Fibroblast of skin of left biceps (primary cell): ENCODE measurements at places on chromosomes 4 and X.

DNA sequence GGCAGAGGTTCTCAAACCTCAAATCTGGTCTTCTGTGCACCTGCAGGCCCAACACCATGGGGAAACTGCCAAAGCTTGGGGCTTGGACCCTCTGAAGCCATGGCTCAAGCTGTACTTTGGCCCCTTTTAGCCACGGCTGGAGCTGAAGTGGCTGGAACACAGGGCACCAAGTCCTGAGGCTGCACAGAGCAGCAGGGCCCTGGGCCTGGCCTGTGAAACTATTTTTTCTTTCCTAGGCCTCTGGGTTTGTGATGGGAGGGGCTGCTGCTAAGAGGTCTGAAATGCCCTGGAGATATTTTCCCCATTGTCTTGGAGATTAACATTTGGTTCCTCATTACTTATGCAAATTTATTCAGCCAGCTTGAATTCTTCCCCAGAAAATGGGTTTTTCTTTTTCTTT, 18.3 kb upstream of the PI4K2B start:
- no peak for DNase-seq

- DNase-seq, result no peak
Observed at GRCh38 chr4:120291541-120291940, 224.9 kb upstream of the MAD2L1 start.

DNA sequence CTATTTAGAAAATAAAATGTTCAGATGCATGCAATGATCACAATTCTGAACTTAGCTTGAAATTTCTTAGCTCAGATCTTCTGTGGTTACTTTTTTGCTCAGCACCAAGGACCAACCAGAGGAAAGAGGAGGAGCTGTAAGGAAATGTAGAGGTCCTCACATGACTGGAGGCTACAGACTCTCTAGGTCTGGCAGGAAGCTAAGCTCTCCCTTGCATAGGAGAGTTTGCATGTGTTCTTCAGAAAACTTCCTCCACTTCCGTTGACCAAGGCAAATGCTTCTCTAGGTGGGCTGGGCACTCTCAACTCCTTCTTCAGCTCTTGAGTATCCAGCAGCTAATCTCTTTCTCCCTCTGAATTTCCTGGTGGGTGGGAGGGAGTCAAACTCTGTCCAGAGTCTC, 119.6 kb downstream of the BTC start:
- no peak for DNase-seq

DNA sequence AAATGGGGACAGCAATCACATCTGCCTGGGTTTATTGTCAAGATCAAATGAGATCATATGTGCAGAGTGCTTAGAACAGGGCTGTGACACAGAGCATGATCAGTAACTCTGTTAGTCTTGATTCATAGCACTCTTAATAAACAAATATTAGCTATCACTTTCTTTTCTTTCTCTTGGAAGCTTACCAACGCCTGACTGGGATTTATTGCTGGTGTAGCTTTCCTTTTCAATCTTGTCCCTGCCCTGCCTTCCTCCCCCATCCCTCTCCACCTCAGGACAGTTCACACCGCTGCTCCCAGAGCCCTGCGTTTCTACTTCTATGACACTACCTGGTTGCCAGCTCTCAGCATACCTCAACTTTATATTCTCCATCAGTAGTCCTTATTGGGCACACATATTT, 120.7 kb downstream of the LDB2 start:
- DNase-seq, result no peak

DNA sequence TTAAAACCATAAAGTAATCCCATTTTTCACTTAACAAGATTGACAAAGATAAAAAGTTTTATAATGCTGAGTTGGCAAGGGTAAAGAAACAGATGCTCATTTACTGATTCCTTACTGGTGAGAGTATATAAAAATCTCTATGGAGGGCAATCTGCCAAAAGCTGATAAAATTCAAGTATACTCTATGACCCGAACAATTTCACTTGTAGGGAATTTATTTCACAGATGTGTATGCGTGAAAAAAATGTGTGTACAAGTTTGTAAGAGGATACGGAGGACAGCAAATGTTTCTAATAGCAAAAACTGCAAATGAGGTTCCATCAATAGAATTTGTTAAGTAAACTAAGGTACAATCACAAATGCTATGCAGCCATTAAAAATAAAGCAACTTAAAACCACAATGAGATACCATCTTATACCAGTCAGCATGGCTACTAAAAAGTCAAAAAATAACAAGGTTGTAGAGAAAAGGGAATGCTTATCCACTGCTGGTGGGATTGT, 23.4 kb downstream of the DHX15 start:
- DNase-seq, result peak; percentile 61

- no peak for DNase-seq
Observed at GRCh38 chrX:14303891-14304290, 225.4 kb upstream of the GLRA2 start.

- no peak for DNase-seq
Observed at GRCh38 chr4:62075089-62075488, 875.0 kb downstream of the ADGRL3 start.

DNA sequence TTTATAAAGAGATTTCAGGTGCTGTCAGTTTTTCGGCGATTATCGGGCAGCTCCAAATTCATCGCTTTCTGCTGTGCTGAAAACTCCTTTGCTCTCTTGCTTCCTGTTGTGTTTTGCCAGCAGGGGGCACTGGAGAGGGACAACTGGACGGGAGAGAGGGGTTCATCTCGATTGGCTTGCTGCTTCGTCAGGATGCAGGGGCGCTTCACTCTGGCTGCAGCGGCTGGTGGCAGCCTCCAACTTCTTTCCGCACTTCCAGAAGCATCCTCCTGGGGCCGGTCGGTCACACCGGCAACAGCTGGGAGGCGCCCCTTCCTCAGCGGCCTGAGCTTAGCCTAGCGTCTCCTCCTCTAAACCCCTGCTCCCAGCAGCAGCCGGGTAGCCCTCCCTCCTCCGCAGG, 29.5 kb downstream of the MSL3 start:
- peak; percentile 18 for DNase-seq

DNA sequence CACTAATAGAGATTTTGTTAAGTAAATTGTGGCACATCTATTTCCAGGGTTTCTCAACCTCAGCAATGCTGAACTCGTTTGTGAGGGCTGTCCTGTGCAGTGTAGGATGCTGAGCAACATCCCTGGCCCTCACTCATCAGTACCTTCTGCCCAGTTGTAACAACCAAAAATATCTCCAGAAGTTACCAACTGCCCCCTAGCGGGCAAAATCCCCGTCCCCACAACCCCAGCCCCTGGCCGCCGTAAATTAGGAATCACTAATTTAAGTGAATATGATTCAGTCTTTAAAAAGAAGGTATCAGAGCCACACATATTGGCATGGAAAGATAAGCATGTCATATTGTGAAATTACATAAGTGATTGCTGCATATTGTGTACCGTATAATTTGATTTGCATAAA, 123.4 kb downstream of the ASB9 start:
- no peak for DNase-seq

DNA sequence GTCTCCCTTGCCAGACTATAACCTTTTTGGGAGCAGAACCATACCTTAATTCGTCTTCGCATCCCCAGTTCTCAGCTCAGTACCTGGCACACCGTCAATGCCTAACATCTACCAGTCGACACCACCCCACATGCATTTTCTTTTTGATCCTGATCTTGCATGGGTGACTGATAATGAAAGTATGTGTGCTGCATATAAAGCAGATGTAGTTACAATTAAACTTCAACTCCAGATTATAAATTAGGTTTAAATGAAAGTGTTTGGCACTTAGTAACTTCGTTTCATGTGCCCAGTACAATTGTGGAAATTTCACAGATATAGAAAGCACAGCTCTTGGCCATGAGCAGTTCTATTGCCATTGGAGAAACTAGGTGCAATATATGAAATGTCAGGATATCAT, 8.8 kb upstream of the NKX6-1 start:
- no peak for DNase-seq

GRCh38 chr4:156970501-156971164, 966 bp downstream of the PDGFC start:
- no peak for DNase-seq

DNA sequence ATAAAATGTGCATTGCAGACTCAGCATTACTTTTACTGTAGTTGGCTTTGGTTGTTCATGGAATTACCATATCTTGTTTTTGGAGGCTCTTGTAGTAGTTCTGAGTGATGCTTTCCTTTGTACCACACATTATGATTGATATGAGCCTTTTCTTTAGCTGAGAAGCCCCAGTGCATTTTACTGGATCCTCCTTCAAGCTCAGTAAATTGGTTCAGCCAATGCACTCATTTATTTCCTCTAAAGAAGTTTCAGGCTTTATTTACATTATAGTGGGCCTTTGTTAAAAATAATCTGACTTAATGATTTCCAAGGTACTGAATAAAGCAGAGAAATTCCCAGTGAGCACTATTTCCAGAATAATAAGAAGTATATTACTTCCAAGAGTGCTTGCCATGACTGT, 21.8 kb downstream of the UPRT start:
- no peak for DNase-seq

DNA sequence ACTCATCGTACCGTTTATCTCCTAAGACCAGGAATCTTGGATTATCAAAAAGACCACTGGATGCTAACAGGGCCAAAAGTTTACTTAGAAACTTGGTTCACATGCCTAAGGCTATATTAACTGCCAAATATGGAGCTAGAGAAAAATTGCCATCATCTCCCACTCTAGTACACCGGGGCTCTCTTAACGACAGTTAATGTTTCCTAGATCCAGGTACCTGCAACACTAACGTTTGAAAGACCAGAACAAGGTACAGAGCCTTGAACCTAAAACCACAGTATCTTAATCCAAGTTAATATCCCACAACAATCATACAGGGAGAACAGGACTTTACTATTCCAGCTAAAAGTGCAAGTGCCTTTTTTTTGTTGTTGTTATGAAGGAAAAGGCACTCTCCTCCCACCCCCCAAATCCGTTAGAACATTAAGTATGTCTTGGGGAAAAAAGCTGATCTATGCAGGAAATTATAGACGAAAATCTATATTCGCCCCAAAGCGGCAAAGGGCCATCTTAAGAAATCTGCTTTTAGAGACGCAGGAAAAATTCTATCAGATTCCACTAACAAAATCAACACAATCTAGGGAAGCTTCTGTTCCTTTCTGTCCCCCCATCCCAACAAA, 1.3 kb downstream of the G3BP2 start:
- no peak for DNase-seq

DNA sequence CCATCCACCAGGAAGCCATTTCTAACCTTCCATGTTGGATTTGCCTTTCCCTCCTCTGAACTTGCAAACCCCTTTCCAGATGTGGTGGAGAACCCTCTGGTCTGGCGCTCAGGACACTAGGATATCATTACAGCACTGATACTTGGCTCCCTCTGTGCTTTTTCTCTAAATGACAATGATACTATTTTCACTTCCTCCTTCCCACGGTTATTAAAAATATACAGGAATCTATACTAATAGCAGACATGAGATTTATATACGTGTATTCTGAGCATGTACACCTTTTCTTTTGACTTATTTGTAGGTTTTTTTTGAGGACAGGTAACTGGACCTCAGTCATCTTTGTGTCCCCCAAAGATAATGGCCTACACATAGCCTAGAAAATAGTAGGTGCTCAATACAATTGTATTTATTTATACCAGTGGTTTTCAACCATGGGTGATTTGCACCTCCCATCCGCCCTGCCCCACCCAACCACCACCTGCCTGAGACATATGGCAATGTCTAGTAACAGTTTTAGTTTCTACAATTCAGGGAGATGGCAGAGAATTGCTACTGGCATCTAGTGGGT, 60.4 kb upstream of the PLAC8 start:
- no peak for DNase-seq

DNA sequence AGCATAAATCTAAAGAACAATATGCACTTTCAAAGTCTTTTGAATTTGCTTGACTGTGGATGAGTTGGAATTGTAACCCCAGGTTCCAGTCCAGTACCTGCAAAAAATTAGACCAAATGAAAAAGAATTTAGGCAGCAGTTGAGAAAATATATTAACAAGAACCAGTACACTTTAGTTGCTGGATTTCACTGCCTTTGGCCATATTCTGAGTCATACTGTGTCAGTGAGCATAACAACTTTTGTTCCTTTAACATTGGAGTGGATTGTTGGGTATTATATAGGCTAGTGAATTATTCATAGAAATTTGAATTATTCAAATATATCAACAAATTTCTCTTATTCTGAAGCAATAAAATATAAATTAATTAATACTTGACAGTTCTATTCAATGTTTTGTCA, 101.5 kb upstream of the SMAD1 start:
- DNase-seq, result no peak

GRCh38 chrX:151225843-151226242, 49.5 kb downstream of the GPR50 start:
- peak; percentile 8 for DNase-seq

DNA sequence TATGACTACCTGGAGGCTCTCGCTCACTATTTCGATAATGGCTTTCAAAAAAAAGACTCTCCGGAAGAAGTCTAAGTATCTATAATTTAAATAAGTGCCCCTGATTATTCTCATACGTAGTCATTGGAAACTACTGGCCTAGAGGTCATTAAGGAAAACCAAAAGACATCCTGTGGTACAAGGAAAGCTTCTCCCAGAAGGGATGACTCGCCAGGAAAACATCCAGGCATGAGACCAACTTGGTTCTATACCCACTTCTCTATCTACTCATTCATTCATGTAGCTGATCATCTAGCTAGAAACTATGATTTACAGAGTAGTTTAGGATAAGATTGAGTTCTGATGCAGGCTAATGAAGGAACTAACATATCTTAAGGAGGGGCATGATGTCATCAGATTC, 37.7 kb downstream of the SOX3 start:
- DNase-seq, result no peak
